Effector CD4-positive, alpha-beta T cell (primary cell): ENCODE measurements at places on chromosomes 7 and 10.

- DNase-seq = no peak
Measured at GRCh38 chr10:101585841-101586240, 2.2 kb downstream of the POLL start.

GRCh38 chr10:68192113-68192512, 39.8 kb downstream of the ATOH7 start:
- DNase-seq = no peak

DNA sequence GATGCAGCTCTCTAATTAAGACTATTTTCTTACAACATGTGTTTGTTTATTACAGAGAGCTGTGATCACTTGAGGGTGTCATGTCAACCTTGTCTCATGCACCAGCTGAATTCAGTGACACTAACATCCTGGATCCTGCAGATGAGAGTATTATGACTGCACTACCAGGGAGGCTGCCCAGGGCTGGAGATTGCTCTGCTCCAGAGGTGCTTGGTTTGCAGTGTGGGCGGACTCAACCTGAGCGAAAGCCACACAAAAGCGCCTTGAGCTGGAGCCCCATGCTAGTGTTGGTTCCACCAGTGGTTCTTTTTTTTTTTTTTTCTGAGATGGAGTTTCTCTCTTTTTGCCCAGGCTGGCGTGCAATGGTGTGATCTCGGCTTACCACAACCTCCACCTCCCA, 33.8 kb upstream of the ATXN7L1 start:
- no peak for DNase-seq

DNA sequence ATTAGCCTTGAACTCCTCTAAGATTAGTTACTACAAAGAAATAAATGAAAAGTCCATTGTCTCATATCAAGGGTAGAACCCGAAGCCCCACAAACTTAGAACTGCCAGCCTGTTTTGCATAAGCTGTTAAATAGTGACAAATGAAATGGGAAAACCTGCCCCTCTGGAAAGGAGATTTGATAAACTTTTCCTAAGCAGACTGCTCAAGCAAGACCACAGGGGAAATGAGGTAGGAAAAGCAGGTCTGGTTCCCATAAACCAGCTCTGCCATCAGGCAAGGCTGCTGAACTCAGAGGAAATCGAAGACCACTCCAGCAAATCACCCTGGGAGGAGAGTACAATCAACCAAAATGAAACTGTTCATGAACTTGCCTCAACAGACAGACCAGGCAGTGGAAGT, 181.5 kb upstream of the AOAH start:
- DNase-seq = no peak

- peak; percentile 54 for DNase-seq
Measured at GRCh38 chr7:30348083-30348560, 63.7 kb downstream of the ZNRF2 start.

GRCh38 chr10:104584541-104584940, 56.5 kb upstream of the SORCS3 start:
- no peak for DNase-seq
